ENCODE measurements at places on chromosomes 7 and 10.

- DNase-seq = no peak
These were observed 4.0 kb upstream of the MRPS24 start for GRCh38 chr7:43873300-43873699.

- no peak for DNase-seq
These were observed 94.0 kb upstream of the CDK6 start for GRCh38 chr7:92930404-92930803.

DNA sequence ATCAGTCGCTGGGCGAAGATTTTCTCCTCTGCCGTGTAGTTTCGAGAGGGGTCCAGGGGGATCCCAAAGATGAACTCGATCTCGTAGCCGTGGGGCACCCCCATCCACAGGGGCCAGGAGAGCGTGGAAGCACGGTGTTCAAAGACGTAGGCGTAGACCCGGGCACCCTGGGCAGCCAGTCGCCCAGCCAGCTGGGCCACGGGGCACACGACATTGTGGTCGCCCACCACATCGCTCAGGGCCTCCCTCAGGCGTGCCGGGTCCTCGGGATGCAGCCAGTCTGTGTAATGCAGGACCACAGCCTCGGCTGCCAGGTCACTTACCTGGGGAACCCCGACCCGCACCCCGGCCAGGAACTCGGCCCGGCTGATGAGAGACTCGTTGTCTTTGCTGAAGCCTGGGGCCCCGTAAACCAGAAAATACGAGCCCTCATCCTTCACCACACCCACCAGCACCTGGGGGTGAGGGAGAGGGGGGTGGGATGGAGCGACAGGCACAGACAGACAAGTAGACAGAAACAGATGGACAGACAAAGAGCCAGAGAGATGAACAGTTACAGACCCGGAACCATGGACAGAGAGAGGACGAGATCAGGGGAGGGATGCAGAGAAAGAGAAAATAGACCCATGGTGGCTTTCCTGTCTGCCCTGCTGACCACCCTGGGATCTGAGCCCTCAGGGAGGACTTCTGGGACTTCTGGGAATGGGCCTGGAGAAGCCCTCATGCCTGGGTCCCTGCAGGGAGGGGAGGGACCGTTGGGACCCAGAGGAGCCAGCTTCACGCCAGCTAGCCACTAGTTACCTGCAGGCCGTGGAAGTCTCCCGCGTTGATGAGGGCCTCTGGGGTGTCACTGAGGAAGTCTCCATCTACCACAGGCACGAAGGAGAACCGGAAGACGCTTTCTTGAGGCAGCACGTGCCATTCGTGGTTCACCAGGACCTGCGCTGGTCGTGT is 3.0 kb downstream of the ACHE start:
- DNase-seq = no peak

DNA sequence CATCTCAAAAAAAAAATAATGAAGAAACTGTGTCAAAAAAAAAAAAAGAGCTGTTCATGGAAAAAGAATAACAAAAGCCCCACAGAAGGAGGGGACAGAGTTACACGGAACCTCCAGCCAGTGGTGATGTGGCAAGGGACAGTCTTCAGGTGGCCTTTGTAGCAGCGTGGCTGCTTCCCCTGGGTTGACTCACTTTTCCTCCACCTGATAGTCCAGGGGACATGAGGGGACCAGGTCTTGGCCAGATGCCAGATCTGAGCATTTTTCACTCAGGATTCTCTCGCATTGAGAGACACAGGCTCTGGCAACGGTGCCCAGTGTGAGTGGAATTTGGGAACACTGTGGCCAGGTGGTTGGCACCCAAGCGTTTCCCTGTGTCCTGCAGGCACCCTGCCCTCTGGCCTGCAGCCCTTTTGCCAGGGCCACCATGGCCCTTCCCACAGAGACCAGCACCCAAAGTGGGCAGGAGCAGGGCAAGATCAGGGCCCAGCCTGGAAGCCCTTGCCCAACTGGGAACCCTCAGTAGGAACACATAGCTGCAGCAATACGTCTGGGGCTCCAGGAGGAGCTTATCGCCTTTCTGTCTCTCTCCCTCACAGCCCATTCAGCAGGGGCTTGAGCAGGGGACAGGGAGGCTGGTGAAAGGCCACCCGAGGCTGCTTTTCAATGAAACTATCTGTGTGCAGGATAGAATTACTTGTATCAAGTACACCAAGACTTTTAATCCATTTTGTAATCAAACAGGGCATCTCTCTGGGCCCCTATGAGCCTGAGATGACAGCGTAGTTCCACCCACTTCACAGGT is 159.1 kb downstream of the UBE2H start:
- DNase-seq = no peak

DNA sequence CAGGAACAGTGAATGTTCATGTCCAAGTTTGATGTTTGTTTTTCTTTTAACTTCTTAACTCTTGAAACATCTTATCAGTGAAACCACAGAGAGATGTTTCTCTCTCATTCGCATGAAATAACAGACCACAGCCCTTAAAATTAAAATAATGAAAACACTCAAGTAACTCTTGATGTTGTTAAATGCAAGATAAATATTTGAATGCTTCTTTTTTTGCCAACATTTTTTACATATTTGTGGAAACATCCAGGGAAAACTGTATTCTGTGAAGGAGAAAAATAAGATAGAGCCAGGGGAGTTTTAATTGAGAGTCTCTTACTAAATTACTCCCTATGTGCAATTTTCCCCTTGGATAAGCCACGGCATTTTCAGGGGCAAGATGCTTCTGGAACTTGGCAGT is 361.8 kb upstream of the MGMT start:
- DNase-seq = no peak

DNA sequence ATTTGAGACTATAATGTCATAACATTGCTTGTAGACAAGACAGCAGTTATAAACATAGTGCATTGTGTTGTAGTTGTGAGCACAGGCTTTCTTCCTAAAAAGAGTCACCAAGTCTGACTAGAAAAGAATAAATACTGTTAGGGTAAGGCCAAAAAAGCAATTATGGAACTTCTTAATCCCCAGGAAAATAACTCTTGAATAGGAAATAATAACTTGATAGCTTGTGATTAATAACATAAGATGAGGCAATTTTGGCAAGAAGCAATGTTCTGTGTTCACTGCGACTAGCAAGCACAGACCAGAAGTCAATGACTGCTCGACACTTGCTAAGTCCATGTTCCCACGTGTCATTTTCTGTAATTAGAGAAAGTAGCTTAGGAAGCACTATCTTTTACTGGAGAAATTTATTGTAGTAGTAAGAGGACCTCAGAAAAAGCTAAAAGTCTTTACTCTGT is 97.1 kb downstream of the AGMO start:
- DNase-seq = no peak

DNA sequence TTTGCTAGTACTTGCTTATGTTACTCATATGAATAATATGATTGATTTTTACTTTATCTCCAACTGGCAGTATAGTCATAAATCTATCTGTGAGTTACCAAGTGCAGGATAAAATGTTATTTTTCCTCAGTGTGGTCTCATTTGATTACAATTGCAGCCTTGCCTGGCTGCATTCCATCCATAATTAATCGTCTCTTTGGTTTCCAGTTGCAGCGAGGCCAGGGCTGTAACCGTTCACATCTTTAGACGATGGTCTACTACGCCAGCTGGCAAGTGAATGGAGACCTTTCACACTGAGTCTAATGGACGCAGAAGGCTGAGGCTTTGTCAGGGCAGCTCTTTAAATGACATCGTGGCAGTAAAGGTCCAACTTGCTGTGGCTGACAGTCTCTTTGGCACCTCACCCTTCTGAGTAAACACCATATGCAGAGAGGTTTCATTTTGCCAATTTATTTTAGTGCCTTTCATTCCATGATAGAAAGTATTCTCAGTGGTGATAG is 84.0 kb downstream of the ARL4A start:
- DNase-seq = no peak

GRCh38 chr7:129210989-129211312 is 13.9 kb upstream of the AHCYL2 start:
- DNase-seq = no peak

DNA sequence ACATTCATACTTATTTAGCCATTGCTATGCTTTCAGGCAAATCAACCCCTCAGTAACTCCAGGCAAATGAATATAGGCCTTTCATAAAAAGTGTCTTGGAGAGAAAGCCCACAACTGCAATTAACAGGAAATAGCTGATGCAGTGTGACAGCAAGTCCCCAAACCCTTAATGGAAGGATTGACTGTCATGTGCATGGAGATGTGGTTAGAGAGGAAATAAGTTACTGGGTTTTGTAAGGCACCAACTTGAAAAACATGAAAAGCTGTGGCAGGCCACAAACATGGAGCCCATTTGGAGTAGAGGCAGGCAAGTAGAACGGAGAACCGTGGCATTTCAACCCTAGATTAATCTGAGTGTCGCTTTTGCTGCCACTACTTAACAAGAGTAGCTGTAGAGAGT is 549.4 kb upstream of the C7orf33 start:
- no peak for DNase-seq

GRCh38 chr10:87818505-87819288 is 671 bp upstream of the ATAD1 start:
- peak; percentile 13 for DNase-seq

DNA sequence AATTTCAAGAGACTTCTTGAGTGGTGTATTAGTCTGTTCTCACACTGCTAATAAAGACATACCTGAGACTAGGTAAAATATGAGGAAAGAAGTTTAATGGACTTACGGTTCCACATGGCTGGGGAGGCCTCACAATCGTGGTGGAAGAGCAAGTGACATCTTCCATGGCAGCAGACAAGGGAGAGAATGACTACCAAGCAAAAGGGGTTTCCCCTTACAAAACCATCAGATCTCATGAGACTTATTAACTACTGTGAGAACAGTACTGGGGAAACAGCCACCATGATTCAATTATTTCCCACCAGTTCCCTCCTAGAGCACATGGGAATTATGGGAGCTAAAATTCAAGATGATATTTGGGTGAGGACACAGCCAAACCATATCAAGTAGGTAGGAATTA is 150.5 kb downstream of the PCDH15 start:
- DNase-seq = no peak

DNA sequence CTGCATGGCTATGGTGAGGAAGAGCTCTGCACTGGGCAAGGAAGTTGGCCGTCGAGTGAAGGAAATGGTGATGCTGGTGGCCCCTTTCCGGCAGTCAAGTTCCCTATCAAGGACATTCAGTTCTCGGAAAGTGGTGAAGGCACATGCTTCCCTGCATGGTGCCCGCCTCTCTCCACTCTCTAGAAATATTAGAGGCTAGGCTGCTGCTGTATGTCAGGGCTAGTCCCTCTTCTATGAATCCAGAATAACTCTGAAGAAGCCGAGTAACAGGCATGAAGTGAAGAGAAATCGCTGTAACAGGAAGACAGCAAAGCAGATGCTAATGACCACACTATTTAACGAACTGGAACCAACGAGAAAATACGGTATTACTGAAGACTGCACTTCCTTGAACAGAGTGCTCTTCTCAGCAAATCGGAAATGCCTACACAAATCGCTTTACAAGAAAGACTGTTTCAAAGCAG is 5.4 kb downstream of the IDI1 start:
- DNase-seq = no peak

- no peak for DNase-seq
These were observed 32.7 kb downstream of the TBXAS1 start for GRCh38 chr7:139861803-139862202.

DNA sequence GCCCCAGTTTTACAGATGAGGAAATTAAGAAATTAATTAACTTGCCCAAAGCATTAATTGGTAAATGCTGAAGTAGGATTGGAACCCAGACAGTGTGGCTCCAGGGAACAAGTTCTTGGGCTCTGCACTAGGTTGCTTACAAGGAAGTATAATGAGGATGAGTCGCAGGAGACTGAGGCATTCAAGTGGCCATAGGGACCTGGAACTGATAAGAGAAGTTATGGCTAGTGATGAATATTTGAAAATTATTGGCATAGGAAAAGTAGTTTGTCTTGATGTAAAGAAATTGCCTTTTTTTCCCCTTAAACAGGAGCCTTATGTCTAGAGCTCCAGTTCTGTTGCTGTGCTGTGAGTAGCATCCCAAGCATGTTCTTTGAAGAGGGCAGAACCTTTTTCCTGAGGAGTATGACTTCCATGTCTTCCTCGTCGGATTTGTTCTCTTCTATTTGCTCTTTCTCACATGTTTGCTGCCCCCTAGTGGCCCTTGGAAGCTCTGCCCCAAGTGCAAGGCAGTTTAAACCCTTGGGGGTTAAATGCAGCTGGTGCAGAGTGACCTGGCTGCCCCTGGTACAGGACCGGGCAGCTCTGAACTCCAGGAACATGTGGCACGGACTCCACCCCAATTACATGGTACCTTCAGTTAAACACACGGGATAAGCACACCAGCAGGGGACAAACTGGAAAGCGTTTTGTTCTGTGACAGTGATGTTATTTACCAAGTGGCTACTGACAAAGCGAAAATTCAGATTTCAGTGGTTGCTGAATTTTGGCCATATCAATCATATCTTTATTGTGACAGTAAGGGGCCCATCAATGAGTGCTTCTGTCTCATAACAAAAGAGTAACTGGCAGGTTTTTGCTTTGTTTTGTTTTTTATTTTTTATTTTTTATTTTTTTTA is 148.8 kb downstream of the HECW1 start:
- DNase-seq = peak; percentile 33

GRCh38 chr10:49654036-49654693 is 25.3 kb upstream of the C10orf53 start:
- DNase-seq = no peak

DNA sequence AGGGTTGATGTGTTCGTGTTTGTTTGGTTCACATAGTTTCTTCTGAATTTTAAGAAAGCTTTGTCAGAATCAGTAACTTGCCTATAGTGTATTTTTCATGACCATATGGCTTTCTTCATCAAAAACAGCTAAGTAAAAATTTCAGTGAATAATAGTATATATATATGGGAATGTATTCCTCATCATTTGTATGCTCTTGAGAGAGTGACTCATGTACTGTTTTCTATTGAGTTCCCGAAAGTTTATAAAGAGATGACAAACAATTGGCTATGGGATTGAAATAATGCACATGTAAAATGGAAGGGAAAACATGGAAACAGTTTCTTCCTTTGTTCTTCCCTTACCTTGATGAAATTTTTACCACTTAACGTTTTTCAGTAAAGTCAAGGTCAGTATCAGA is 56.4 kb downstream of the KAT6B start:
- DNase-seq = no peak

DNA sequence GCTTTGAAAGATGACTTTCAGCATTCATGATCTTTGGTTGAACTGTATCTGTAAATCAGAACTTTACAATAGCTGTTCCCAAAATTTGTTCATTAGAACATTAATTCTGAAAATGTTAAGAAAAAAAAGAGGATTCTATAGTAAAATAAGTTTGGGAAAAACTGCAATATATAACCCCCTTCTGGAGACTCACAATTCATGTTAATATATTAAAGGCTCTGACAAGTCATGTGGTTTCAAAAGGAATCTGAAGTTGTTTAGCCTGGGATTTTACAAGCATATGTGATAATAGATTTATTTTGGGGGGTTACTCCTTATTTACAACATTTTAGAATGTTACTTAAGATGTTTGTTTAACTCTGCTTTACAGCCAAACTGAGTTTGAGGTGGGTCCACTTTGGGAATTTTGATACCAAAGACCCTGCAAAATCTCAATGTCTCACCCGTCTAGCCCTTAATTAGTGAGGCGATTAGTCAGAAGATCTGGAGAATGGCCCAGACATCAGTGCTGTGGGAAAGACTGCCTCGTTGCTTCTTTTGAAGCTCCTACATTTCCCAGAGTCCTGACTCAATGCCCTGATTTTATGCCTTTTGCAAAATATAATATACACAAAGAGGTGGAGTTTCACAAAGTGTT is 40.0 kb downstream of the CDK1 start:
- no peak for DNase-seq

Measured in HuH-7.5 (cell line).